SK-N-SH (cell line): ENCODE measurements at places on chromosomes 13 and 19.
A peak's percentile ranks its signal among the peaks of the same experiment; 100 is the strongest.

GRCh38 chr19:16921766-16922591 lies 33.2 kb downstream of the F2RL3 start:
- DNase-seq: no peak

GRCh38 chr13:84997858-84998257 lies 801.4 kb downstream of the SLITRK6 start:
- no peak for DNase-seq

GRCh38 chr13:30698488-30699005 lies 36.8 kb upstream of the ALOX5AP start:
- no peak for DNase-seq

DNA sequence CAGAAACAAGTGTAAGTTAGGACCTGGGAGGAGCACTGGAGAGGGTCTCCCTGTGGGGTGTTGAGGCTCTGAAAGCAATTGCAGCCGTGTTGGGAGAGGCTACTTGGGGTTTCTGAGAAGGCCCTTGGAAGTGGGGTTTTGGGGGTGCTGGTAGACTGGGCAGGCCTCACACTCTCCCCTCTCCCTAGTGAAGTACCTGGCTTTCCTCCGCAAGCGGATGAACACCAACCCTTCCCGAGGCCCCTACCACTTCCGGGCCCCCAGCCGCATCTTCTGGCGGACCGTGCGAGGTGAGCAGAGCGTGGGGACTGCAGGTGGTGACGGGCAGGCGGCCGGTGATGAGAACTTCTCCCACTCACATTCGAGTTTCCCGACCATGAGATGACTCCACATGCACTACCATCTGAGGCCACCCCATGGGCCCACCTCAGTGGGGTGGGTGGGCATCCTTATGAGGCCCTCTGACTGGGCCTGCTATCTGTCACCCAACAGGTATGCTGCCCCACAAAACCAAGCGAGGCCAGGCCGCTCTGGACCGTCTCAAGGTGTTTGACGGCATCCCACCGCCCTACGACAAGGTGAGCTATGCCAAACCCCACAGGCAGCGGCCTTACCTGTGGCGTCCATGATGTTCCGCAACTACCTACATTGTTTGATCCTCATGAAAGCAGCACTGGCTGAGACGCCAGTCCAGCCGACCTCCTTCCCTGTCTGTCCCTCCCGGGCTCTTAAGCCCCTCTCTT lies 3.0 kb downstream of the RPL13A start:
- no peak for DNase-seq

- DNase-seq: no peak
Measured at GRCh38 chr19:34757441-34757840, 15.6 kb downstream of the ZNF599 start.

GRCh38 chr13:32010136-32010535 lies 21.4 kb upstream of the FRY start:
- DNase-seq: no peak

- DNase-seq: no peak
Measured at GRCh38 chr13:32175943-32176342, 139.2 kb downstream of the ZAR1L start.

- no peak for DNase-seq
Measured at GRCh38 chr13:106367361-106367971, 168.0 kb downstream of the EFNB2 start.

DNA sequence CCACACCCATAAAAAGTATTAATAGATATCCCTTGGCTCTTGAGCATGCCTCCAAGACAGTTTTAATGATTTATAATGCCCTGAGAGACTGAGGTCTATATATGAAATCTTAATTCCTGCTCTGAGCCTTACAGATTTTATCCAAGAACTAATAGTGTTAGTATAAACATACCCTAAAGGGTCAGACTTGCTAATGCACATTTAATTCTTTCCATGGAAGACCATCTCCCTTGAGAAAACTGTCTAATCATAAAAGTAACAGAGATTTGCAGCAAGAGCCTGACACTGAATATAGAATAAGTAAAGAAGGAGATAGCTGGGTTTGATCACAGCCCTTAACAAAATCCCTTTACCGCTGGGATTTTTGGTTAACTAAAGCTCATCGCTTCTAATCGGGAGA lies 650.8 kb upstream of the KLF12 start:
- DNase-seq: no peak

GRCh38 chr19:6038634-6039405 lies 60.9 kb upstream of the RANBP3 start:
- no peak for DNase-seq

- DNase-seq: no peak
Measured at GRCh38 chr19:35860436-35860817, 3.7 kb downstream of the KIRREL2 start.

GRCh38 chr13:78121001-78121400 lies 202.4 kb upstream of the EDNRB start:
- DNase-seq: no peak

DNA sequence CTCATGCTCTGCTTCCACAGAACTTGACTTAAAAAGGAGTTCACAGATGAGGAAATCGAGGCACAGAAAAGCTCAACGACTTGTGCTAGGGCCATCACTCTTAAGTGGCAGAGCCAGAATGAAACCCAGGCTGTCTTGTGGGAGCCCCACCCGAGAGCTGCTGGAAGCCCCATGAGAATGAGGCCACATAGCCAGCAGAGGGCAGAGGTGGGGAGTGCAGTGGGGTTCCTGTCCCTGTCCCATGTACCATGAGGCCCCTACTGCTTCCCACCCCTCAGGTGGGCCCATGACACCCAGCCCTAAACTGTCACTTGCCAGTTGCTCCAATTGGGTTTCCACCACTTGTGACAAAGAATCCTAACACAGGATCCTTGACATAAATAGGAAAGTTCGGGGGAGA lies 175.9 kb downstream of the IRS2 start:
- DNase-seq: peak; percentile 11

DNA sequence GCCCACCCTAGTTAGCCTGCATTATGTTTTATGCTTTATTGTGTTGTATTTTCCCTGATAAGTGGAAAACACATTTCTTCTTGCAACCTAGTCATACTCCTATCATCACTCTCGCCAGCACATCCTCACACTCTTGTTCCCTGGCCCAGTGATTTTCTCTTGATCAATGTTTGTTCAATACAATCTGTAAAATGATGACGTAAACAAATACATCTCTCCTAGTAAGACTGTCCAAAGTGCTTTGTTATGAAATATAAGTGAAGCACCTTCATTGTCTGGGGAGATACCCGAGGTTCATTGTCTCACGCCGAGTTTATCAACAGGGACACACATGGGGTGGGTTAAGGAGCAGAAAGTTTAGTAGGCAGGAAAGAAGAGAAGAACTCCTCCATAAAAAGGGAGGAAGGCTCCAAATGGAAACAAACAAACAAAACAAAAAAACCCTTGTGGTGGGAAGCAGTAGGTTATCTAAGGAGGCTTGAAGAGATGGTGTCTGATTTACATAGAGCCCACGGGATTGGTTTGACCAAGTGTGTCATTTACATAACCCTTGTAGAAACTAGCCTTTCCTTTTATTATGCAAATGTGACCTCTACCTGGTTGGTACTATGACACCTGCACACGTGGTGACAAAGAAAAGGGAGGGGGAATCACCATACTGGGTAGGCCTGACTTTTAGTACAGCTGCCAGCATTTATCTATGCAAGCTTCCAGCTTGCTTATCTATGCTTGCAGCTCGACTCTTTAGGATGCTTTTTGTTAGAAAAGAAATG lies 1317.9 kb upstream of the SPRY2 start:
- DNase-seq: no peak

DNA sequence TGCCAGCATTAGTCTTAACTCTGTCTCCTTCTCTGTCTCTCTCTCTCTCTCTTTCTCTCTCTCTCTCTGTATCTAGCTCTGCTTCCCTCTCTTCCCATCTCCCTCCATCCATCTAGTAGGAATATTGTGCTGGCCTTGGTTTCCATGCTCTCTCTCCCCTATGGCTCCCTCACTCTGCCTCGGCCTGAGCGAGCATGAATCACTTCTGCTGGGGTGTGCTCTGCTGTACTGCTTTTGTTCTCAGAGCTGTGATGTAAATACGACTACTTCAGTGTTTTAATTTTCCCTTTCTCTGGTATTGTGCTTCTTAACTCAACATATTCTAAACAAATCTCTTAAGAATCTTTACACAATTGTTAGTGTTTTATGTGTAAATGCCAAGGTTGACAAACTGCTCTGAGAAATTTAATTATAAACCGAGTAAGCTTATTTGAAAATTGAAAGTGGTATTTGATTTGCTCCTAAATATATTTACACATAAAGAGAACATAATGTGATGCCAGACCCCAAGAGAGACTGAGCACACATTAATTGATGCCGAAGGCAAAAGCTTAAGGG lies 211.5 kb upstream of the KL start:
- DNase-seq: no peak

DNA sequence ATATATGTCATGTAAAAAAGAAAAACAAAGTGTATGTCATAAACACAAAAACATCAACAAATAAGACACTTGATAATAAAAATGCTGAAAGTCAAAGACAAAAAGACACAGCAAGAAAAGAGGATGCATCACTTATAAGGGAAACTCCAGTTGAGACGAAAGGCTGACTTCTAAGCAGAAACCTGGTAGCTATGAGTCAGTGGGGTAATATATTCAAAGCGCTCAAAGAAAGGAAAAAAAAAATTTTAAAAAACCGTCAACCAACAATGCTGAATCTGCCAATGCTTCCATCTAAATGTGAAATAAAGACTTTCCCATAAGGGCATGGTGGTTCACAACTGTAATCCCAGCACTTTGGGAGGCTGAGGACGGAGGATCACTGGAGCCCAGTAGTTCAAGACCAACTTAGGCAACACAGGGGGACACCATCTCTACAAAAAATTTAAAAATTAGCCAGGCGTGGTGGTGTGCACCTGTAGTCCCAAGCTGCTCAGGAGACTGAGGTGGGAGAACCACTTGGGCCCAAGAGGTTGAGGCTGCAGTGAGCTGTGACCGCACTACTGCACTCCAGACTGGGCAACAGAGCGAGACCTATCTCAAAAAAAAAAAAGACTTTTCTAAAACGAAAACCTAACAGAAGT lies 24.0 kb downstream of the USP12 start:
- DNase-seq: no peak

DNA sequence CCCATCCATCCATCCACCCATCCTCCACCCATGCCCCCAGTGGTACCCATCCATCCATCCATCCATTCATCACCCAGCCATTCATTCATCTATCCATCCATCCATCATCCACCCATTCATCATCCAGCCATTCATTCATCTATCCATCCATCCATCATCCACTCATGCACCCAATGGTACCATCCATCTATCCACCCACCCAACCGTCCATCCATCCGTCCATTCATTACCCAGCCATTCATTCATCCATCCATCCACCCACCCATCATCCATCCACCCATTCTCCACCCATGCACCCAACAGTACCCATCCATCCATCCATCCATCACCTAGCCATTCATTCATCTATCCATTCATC lies 5.3 kb downstream of the PLPPR3 start:
- DNase-seq: no peak

GRCh38 chr13:40228990-40229389 lies 437.5 kb downstream of the FOXO1 start:
- no peak for DNase-seq

DNA sequence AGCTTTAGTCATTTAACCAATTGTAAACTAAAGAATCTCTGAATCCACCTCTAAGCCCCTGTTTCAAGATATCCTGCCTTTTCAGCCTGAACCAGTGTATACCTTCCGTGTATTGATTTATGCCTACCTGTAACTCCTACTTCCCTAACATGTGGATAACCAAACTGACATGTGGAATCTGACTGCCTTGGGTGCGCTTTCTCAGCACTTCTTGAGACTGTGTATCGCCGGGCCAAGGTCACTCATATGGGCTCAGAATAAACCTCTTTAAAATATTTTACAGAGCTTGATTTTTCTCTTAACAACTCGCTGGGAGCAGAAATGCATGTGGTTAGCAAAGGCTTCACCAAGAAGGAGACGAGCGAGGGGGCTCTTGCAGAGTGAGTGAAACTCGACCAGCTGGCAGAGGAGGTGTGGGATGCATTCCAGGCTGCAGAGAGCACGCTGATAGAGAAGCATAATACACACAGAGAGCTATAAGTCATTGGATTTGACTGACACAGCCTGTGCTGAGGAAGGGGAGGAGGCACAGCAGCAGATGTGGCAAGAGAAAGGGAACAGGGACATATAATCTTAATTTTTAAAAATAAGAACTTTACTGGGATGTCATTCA lies 268.2 kb upstream of the MAB21L1 start:
- no peak for DNase-seq

DNA sequence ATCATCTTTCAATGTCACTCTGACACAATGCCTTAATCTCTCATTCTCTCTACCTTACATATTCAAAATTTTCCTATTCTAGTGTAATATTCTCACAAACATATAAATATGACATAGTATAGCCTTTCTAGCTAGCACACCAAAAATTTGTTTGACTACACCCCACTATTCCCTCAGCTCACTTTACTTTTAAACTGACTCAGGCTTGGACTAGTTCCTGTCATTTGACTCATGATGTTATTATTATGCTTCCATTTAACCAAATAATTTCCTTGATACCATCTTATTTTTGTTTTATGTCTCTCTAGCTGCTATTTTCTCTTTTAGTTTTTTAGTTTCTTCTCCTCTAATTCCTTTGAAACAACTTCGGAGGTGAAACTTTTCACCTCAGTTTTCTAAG lies 1745.6 kb upstream of the PCDH20 start:
- no peak for DNase-seq

DNA sequence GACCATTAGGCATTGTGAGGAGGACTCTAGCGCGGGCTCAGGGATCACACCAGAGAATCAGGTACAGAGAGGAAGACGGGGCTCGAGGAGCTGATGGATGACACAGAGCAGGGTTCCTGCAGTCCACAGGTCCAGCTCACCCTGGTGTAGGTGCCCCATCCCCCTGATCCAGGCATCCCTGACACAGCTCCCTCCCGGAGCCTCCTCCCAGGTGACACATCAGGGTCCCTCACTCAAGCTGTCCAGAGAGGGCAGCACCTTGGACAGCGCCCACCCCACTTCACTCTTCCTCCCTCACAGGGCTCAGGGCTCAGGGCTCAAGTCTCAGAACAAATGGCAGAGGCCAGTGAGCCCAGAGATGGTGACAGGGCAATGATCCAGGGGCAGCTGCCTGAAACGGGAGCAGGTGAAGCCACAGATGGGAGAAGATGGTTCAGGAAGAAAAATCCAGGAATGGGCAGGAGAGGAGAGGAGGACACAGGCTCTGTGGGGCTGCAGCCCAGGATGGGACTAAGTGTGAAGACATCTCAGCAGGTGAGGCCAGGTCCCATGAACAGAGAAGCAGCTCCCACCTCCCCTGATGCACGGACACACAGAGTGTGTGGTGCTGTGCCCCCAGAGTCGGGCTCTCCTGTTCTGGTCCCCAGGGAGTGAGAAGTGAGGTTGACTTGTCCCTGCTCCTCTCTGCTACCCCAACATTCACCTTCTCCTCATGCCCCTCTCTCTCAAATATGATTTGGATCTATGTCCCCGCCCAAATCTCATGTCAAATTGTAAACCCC lies 2.8 kb upstream of the CEACAM5 start:
- no peak for DNase-seq

- DNase-seq: no peak
Measured at GRCh38 chr19:33871605-33872004, 74.9 kb downstream of the KCTD15 start.

- DNase-seq: no peak
Measured at GRCh38 chr13:111304603-111305289, 15.7 kb upstream of the TEX29 start.

GRCh38 chr19:17025991-17026658 lies 485 bp downstream of the CPAMD8 start:
- no peak for DNase-seq

GRCh38 chr13:85993567-85993966 lies 194.3 kb upstream of the SLITRK6 start:
- no peak for DNase-seq

- no peak for DNase-seq
Measured at GRCh38 chr13:57877601-57878000, 246.1 kb downstream of the PCDH17 start.

- DNase-seq: no peak
Measured at GRCh38 chr13:21413013-21413412, 46.1 kb downstream of the ZDHHC20 start.
